Placental epithelial cell (primary cell): ENCODE measurements at places on chromosomes 11 and 22. TPM values are rescaled to one million over a fixed set of nuclear protein-coding genes. Genes with fewer than 3 reads are reported as not detected.

Gene ALKBH3
- total RNA-seq = 31.9 and 43.2 TPM in 2 replicates

Gene TEX54
- not detected in 2 replicates for total RNA-seq

Gene PTGDR2
- not detected in 2 replicates for total RNA-seq

Gene OR51B2
- total RNA-seq = not detected in 2 replicates

Gene ENTHD1
- not detected in 2 replicates for total RNA-seq

Gene UPB1
- total RNA-seq = not detected in 2 replicates
